ENCODE measurements at places on chromosomes 6 and 20. TPM values are rescaled to one million over a fixed set of nuclear protein-coding genes. Genes with fewer than 3 reads are reported as not detected.

- no peak for DNase-seq
Measured at GRCh38 chr20:21315138-21315537, 12.0 kb downstream of the XRN2 start.

DNA sequence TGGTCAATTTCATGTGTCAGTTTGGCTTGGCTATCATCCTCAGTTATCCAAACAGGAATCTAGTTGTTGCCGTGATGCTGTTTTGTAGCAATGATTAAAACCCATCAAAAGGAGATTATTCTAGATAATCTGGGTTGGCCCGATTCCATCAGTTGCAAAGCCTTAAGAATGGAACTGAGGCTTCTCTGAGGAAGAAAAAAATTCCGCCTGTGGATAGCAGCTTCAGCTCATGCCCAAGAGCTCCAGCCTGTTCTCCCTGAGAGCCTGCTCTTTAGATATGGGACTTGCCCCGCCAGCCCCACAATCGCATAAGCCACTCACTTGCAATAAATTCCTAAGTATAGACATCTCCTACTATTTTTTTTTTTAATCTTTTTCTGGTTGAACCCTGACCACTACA, 61.5 kb downstream of the SEL1L2 start:
- DNase-seq = peak; percentile 20

DNA sequence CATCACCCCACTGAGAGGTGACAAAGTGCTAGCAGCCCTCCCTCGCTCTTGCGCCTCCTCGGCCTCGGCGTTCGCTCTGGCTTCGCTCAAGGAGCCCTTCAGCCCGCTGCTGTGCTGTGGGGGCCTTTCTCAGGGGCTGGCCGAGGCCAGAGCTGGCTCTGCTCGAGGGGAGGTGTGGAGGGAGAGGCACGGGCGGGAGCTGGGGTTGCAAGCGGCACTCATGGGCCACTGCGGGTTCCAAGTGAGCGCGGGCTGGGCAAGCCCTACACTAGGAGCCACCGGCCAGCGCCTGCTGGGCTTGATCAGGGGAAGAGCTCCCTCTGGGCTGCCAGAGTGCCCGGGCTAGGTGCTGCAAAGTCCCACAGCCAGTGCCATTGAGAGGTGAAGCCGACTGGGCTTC, 964.8 kb upstream of the GJE1 start:
- DNase-seq = no peak

Gene TRDN
- 249 TPM for total RNA-seq
